H9 (cell line): ENCODE measurements at places on chromosomes 2 and 18.

GRCh38 chr2:184927040-184927439, 328.7 kb downstream of the ZNF804A start:
- no peak for DNase-seq
- no peaks in the 10 kb centered on the region for H3K27me3 ChIP-seq
- H3K4me1 ChIP-seq, result no peaks in the 10 kb centered on the region
- H3K4me3 ChIP-seq, result no peak overlapping the region
- no peak overlapping the region for H3K27ac ChIP-seq

DNA sequence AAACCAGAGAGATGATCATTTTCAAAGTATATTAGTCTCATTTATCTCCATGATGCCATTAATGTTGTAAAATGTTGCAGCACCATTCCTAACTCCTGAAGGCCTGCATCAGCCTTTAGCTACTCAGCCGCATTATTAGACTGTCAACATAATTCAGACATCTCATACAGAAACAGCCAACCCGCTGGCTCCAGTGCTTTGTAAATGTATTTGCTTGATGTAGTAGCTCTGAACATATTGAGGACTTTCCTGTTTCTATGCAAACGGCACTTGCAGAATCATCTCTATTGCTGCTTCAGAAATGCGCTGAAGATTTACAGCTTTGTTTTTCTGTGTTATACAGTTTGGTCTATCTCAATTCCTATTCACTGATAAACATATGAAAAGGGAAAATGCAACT, 372.2 kb downstream of the DSEL start:
- DNase-seq, result no peak
- H3K27me3 ChIP-seq, result no peaks in the 10 kb centered on the region
- H3K4me3 ChIP-seq, result no peak overlapping the region
- no peaks in the 10 kb centered on the region for H3K36me3 ChIP-seq

DNA sequence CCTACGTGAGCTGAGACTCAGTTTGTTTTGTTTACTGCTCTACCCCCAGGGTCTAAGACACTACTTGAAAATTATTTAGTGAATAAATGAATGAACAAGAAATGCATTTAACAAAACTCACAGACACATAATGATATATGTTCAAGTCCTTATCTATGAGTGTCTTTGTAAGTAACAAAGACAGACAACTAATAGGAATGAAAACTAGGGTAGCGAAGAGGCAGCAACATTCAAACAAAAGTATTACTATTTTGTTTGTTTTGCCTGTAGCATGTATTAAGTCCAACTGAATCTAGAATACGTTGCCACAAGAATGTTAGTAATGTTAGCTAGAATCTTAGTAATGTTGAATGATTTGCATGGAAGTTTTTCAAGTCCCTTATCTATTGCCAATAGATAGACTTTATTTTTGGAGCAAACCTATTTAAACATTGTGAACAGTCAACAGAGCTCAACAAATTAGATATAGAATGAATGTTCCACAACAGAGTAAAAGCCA, 144.8 kb upstream of the VWC2L start:
- DNase-seq, result no peak
- H3K27ac ChIP-seq, result no peak overlapping the region
- H3K4me3 ChIP-seq, result no peak overlapping the region
- H3K4me1 ChIP-seq, result no peaks in the 10 kb centered on the region
- H3K27me3 ChIP-seq, result no peaks in the 10 kb centered on the region
- H3K36me3 ChIP-seq, result no peaks in the 10 kb centered on the region

DNA sequence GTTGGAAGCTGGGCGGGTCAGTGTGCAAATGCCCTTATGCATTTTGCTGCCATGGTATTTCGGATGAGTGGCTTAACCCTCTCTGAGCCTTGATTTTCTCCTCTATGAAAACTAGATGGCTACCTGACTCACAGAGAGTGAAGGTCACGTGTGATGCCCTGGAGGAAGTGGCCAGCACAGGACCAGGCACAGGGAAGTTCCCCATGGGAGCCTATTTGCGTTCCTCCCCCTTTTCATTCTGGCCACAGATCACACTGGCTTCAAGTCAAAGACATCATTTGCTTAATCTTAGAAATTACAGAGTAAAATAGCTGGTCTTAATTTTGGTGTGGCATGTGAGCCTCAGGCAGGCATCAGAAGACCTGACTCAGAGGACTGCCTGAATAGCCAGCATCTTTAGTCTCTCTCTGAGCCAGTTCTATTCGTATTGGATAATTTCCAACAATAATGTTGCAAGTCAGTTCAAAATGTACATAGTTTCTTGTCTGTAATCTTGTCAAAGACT, 57.6 kb upstream of the CD302 start:
- no peaks in the 10 kb centered on the region for H3K36me3 ChIP-seq
- H3K27ac ChIP-seq, result no peak overlapping the region
- no peak overlapping the region for H3K4me3 ChIP-seq
- DNase-seq, result no peak
- no peaks in the 10 kb centered on the region for H3K27me3 ChIP-seq
- H3K4me1 ChIP-seq, result no peaks in the 10 kb centered on the region

- DNase-seq, result peak; percentile 49
- no peak overlapping the region for H3K4me3 ChIP-seq
Measured at GRCh38 chr2:238615187-238615586, 188.5 kb downstream of the ASB1 start.

GRCh38 chr2:171531836-171532450, 9.7 kb downstream of the CYBRD1 start:
- H3K4me3 ChIP-seq, result no peak overlapping the region
- no peaks in the 10 kb centered on the region for H3K4me1 ChIP-seq
- DNase-seq, result no peak

DNA sequence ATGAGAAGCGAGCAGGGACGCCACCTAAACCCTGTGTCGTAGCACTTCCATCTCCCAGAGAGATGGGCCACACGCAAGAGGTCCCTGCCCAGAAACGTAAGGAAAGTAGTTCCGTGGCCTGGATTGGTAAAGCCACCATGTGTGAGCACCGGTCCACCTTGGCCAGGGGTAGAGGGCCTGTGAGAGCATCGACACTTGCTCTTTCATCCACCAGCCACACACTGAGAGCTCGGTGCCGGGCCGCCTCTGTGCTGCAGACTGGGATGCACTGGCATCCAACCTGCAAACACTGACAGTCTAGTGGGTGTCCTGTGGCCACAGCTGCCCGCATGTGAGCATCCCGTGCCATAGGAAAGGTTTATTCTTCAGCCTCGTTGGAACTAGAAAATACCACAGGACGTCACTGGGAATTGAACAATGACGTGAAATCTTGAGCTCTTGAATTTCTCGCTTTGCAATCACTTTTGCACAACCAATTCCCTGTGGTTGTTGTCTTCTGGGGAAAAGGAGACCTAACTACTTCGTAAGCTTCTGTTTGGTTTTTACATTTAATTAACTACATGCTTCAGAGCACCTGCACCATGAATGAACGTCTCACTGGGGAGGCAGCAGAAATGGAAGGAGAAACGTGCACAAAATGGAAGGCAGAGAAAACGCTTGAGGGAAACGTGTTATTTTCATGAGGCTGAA, 212.0 kb upstream of the RAB6C start:
- no peak for DNase-seq
- H3K4me1 ChIP-seq, result no peaks in the 10 kb centered on the region
- H3K27ac ChIP-seq, result no peak overlapping the region
- H3K36me3 ChIP-seq, result 0 out of 2 replicates have a peak, but pooled peaks cover 1% of the 10 kb centered on the region
- H3K27me3 ChIP-seq, result no peaks in the 10 kb centered on the region

GRCh38 chr2:1714291-1715064, 29.8 kb downstream of the PXDN start:
- no peak overlapping the region for H3K27ac ChIP-seq
- DNase-seq, result no peak
- H3K4me1 ChIP-seq, result no peaks in the 10 kb centered on the region
- no peaks in the 10 kb centered on the region for H3K27me3 ChIP-seq

DNA sequence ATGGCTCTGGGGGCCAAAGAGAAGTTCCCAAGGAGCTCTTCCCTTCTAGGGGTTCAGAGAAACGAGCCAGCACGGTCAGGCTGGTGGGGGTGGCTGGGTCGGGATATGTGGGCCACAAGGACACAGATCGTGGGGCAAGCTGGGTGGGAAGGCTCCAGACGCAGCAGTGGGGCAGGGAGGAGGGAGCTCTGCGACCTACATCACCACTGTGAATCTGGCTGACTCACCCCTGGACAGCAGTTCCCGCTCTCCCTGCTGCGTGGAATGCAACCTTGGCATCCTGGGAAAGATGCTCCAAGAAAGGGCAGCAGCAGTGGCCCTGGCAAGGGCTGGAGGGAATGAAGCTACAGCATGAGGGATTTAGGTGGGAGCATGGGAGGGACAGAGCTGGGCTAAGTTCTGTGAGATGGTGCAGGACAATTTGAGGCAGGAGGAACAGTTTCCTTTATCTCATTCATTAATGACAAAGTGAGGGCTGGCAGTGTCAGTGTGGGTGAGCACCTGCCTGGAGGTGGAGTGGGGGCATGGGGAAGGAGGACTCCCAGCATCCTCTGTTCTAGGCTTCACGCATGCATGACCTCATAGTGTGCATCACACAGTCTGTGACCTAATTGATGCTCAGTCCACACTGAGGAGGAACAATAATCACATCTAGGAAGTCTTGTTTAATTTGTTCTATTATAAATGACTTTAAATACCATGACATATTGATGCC, 25.0 kb downstream of the CELF4 start:
- H3K4me3 ChIP-seq, result no peak overlapping the region
- no peak for DNase-seq
- H3K36me3 ChIP-seq, result no peaks in the 10 kb centered on the region
- no peak overlapping the region for H3K27ac ChIP-seq
- no peaks in the 10 kb centered on the region; the same call in 1 of the 2 replicates for H3K27me3 ChIP-seq

DNA sequence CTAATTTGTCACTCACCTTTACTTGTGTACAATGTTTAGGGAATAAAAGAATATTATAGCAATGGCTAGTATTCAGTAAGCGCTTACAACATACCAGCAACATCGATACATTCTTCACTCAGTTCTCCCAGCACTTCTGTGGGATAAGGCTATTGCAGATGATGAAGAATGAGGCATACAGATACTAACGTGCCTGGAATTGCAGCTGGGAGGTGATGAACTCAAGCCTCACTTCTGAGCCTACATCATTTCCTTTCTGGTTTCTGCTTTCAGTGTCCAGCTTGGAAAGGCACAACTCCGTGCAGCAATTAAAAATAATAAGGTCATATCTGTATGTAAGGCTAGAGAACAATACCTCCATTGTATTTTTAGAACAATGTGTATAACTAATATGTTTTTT, 95.4 kb upstream of the AQP4 start:
- H3K4me3 ChIP-seq, result no peak overlapping the region
- H3K27me3 ChIP-seq, result no peaks in the 10 kb centered on the region
- no peak for DNase-seq

GRCh38 chr2:121004950-121005349, 269.3 kb downstream of the GLI2 start:
- H3K27ac ChIP-seq, result no peak overlapping the region
- H3K4me1 ChIP-seq, result peaks cover 11% of the 10 kb centered on the region; the same call in 1 of the 2 replicates
- no peaks in the 10 kb centered on the region for H3K36me3 ChIP-seq
- no peak for DNase-seq

- no peak overlapping the region for H3K27ac ChIP-seq
- no peak for DNase-seq
- H3K4me1 ChIP-seq, result no peaks in the 10 kb centered on the region
Measured at GRCh38 chr2:31318361-31319336, 84.7 kb downstream of the EHD3 start.

DNA sequence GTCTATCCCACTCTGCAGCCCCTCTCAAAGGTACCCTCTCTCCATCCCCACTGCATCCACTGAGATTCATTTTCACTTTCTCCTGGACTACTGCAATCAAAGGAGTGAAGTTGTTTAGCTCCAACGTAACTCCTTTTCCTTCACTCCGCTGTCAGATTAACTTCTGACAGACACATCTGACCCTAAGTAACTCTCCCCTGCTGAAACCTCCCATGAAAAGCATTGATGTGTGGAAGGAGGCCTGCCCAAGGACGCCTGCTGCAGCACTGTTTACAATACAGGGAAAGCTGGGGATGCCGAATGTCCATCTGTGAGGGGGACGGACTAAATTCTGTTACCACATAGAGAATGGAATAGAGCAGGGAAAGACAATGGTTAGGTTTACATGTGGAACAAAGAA, 114.8 kb downstream of the TMEM163 start:
- no peak overlapping the region for H3K4me3 ChIP-seq
- H3K27ac ChIP-seq, result no peak overlapping the region
- H3K4me1 ChIP-seq, result no peaks in the 10 kb centered on the region
- 0 out of 2 replicates have a peak, but pooled peaks cover 5% of the 10 kb centered on the region for H3K36me3 ChIP-seq

DNA sequence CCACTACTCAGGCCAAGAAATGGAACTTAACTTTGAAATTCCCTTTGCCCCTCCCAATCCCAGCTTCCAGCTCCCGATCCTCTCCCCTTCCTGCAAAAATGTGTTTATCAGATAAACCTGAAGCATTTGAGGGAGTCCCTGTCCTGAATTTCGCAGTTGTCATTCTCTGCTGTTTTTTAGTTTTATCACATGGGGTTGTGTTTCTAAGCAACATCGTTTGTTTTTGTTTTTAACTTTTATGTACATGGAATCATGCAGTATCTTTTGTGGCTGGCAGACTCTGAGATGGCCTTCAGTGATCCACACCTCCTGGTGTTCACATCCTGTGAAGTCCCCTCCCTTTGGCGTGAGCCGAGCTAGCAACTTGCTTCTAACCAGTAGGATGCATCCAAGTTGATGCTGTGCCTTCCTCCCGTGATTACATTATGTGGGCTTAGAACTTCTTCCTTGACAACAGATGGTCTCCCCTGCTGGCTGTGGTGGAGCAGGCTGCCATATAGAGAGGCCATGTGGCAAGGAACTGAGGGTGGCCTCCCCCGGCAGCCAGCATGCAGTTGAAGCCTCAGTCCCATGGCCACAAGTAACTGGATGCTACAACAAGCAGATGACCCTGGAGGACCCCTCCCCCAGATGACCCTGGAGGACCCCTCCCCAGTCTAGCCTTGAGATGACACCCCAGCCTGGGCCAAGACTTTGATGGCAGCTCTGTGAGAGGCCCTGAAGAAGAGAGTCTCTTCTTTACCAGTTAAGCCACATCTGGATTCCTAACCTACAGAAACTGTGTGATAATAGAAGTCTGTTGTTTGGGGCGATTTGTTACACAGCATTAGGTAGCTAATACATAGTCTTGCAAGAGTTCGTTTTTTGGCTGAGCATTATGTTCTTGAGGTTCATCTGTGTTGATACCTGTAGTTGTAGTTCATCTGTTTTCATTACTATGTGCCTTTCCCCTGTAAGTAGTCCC, 27.7 kb downstream of the SH3BP4 start:
- no peak for DNase-seq
- peaks cover 29% of the 10 kb centered on the region for H3K36me3 ChIP-seq
- no peaks in the 10 kb centered on the region for H3K27me3 ChIP-seq

DNA sequence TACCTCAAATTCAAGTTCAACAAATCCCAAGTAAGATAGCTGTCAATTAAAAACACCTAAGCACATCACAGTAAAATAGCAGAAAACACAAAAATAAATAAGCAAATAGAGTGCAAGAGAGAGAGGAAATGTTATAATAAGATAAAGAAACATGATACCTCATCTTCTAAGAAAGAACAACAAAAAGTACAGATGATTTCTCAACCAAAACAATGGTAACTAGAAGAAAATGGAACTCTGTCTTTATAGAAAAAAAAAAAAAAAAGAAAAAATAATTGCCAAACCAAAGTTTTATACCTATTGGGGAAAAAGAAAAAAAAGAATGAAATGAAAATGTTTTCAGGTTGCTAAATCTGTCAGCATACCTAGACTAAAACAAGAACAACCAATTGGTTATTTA, 1253.5 kb upstream of the CDH2 start:
- peaks cover 24% of the 10 kb centered on the region for H3K36me3 ChIP-seq
- H3K4me3 ChIP-seq, result no peak overlapping the region
- DNase-seq, result no peak
- H3K27ac ChIP-seq, result no peak overlapping the region

GRCh38 chr2:96315400-96316071, 9.6 kb upstream of the ITPRIPL1 start:
- no peaks in the 10 kb centered on the region for H3K4me1 ChIP-seq
- no peaks in the 10 kb centered on the region for H3K36me3 ChIP-seq
- H3K4me3 ChIP-seq, result no peak overlapping the region
- H3K27ac ChIP-seq, result no peak overlapping the region

GRCh38 chr2:160241251-160242137, 41.4 kb upstream of the ITGB6 start:
- no peak overlapping the region for H3K4me3 ChIP-seq
- DNase-seq, result no peak
- no peaks in the 10 kb centered on the region; the same call in 1 of the 2 replicates for H3K27me3 ChIP-seq
